ENCODE measurements at places on chromosomes 6 and 20.

GRCh38 chr6:137808191-137808590, 58.9 kb upstream of the TNFAIP3 start:
- peak; percentile 89 for DNase-seq

DNA sequence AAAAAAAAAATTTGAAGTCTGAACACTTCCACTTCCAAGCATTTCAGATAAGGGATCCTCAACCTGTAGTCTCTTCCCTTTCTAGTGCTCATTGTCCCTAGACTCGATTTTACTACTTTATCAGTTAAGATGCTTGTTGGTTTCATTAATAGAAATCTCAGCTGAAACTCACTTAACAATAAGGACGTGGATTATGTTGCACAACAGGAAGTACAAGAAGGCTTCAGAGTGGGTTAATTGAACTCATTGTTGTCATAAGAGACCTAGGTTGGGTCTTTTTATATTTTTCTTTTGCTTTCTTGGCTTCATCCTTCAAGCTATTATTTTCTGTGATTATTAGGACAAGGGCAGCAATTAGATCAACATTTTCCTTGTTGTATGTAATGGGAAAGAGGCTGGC, 175.2 kb downstream of the CDKAL1 start:
- no peak for DNase-seq

GRCh38 chr20:24675651-24676352, 206.4 kb downstream of the SYNDIG1 start:
- no peak for DNase-seq

GRCh38 chr6:68122032-68122431, 513.0 kb upstream of the ADGRB3 start:
- DNase-seq: no peak

GRCh38 chr6:74075896-74076295, 379.9 kb downstream of the CD109 start:
- no peak for DNase-seq

- no peak for DNase-seq
These were observed 14.3 kb downstream of the TTPAL start for GRCh38 chr20:44489931-44490330.

DNA sequence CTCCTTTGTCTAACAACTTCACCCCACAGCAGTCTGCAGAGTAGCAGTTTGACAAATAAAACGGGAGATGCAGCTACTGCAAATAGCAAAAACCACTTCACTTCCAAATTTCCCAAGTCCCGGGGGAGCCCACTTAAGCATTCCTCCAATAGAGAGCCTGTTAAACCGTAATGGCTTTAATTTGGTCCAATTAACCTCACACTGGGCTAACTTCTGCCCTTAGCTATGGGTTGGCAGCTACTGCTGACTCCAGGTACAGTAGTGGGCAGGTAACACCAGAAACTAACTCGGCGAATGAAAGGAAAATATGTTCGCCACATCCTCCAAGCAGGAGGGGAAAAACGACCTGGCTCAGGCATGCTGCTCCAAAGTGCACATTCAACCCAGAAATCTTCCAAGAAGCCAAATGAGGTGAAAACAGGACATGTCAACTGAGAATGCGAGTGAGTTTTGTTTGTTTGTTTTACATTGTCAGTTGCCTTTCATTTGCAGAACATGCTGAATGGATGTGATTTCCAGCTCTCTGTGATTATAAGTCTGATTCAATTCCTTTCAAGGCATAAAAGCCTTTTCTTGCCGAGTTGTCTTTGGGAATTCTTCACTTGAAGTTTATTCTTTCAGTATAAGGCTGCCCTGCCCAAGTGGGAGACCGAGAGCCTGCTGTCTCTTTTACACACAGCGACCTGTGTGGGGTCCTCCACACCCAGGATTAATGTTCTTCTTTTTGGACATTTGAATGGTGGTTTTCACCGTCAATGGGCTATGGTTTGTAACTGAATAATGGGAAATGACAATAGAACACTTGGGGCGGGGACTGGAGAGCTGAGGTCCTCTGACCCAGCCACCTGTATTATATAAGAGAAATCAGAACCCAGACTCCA, 117.3 kb upstream of the ARMC2 start:
- DNase-seq: no peak

DNA sequence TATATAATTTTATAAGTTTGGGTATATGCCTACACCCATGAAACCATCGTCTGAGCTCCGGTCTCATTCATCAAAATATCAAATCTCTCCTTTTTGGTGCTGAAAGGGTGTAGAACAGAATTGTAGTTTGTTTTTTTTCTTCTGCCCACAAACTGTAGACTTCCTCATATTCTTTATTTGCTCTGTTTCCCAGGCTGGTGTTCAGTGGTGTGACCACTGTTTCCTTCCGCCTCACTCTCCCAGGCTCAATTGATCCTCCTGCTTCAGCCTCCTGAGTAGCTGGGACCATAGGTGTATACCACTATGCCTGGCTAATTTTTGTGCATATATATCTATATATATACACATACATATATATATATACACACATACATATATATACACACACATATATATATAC, 139.6 kb upstream of the HCRTR2 start:
- DNase-seq: no peak

Data from EL (cell line).